ENCODE measurements at places on chromosomes 16 and 17.

DNA sequence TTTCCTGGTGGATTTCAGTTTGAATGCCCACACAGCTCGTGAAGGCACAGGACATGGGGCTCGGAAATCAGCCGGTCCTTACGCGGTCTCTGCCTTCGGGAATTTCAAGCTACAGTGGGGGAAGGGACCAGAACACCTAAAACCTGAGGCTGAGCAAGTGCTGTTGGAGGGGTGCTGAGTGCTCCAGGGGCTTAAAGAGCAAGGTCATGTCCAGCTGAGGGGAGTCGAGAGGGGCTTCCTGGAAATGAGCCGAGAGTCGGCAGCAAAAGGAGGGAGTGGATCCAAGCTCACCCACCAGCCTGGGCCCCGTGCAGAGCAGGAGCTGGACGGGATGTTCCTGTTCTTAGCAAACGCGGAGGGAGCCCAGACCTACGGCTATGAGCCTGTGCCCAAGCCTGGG, 73.2 kb upstream of the RPL38 start:
- ATAC-seq: no peak

- no peak for ATAC-seq
Measured at GRCh38 chr17:29090750-29091605, 48.0 kb downstream of the PIPOX start.

- ATAC-seq: no peak
Measured at GRCh38 chr17:59167571-59168001, 12.0 kb downstream of the PRR11 start.

- no peak for ATAC-seq
Measured at GRCh38 chr16:81266680-81267095, 28.2 kb downstream of the BCO1 start.

GRCh38 chr16:203246-203645, 23.0 kb downstream of the HBQ1 start:
- no peak for ATAC-seq

DNA sequence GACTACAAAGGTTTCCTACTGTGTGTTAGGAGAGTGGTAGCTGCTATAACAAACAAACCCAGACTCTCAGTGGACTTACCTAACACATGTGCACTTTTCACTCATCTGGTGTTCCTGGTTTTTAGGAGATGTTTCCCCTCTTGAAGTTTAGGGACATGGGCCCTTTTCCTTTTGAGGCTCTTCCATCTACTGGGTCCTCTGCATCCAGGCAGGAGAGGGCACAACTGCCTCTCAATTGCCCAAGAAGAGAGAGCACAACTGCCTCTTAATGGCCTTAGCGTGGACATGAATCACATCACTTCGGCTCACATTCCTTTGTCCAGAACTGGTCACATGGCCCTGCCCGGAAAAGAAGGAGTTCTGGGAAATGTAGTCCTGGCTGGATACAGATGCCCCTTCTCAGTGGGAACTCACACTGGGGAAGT, 9.8 kb upstream of the TNRC6C start:
- ATAC-seq: peak; percentile 72

GRCh38 chr16:68090533-68090932, 5.4 kb downstream of the NFATC3 start:
- no peak for ATAC-seq

DNA sequence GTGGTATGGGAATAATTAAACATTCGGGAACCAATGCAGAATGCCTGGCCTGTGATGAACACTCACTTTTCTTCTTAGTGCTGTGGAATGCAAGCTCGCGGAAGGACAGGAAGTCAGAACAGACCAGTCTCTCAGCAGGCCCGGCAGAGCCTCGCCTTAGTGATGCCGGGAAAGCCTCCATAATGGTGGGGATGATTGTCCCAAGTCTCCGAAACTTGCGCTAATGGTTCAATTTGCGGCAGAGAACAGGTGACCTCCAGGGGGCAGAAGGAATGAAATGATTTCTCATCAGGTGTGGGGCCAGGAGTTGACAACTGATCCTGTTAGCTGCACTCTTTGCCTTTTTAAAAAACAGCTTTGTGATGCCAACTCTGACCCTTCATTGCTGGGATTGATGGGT, 170.6 kb downstream of the GSG1L start:
- no peak for ATAC-seq

DNA sequence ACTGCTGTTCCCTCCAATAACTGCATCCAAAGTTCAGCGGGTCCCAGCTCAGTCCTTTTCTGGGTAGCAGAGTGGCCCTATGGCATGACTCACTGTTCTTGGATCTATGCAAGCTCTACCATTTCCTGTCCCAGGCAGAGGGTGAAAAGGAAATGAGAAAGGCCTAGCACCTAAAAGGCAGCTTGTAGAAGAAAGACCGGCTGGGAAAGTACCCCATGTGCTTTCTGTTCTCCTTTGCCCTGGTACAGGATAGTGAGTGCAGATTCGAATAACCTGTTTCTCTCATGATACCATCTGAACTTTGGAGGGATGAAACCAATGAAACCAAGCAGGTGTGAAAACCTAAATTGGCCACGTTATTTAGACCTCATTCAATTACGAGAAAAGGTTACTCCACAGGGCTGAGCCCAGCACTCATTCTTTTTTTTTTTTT, 12.7 kb upstream of the HASPIN start:
- no peak for ATAC-seq

- peak; percentile 86 for ATAC-seq
Measured at GRCh38 chr16:73020409-73020884, 27.5 kb downstream of the ZFHX3 start.

DNA sequence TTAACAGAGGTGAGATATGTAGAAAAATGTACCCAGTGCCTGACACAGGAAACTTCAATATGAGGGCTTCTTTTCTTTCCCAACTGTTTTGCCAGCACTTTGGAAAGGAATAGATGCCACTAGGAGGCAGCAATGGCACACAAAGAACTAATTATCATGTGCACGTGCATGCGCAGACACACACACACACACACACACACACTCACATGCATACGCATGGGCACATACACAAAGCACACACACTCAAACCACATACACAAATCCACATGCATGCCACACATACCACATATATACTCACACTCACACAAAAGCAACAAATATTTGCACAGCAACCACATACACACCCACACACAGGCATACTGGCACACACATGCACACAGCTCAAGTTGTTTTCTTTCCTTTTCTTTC, 8.8 kb upstream of the CEP112 start:
- ATAC-seq: no peak

- no peak for ATAC-seq
Measured at GRCh38 chr16:71537643-71538042, 11.4 kb downstream of the CHST4 start.

DNA sequence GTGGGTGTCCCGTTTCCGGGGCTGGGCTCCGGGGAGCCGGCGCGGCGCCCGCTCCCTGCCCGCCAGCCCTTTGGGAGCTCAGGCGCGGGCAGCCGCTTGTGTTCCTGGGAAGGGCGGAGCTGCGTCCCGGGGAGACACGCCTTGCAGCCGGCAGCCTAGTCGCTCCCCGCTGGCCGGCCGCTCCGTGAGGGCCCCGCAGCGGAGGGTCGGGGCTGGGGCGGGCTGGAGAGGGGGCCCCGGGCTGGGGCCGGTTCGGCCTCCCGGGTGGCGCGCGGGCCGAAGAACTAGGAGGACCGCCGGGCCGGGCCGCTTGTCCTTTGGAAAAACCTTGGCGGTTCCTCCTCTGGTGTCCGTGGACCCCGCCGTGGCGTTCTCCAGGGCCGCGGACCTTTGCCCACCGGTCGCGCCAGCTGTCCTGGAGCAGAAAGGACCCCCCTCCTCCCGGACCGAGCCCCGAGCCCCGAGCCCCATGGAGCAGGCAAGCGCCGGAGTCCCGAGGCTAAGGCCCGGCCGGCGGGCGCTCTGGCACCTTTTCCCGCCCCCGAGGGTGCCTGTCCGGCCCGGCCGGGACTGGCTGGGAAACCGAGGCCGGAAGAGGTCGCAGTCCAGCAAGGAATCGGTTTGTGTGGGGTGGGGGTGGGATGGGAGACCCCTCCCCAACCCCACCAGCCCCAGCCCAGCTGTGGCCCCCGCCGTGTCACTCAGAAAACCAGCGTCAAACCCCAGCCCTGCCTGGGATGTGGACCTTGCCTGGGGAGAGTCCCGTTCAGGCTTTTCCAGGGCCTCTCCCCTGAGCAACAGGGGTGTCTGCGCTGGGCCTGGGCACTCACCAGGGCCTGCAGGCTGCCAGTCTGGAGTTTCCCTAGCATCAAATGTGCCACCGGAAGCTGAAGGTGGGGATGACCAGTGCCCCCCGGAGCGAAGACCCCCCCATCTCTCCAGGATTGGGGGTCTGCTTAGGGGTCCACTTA, 6.8 kb upstream of the TBC1D3B start:
- ATAC-seq: peak; percentile 81

DNA sequence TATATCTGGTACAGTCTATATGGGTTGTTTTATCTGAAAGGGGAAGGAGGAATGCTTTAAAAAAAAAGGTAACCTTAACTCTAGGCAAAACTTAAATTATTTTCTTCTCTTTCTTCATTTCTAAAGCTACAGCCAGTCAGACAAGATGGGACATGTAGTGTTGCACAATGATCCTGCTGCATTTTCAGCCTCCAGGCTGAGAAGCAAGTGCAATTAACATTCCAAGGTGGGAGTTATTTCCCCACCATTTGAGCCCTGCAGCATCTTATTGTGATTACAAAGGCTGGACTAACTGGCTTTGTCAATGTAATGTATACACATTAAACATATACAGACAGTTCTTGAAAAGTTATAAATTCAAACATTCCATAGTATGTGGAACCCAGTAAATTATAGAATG, 22.6 kb upstream of the NF1 start:
- no peak for ATAC-seq

GRCh38 chr17:71825687-71826086, 295.1 kb upstream of the SOX9 start:
- no peak for ATAC-seq

GRCh38 chr16:4057439-4057877, 58.8 kb downstream of the ADCY9 start:
- no peak for ATAC-seq

DNA sequence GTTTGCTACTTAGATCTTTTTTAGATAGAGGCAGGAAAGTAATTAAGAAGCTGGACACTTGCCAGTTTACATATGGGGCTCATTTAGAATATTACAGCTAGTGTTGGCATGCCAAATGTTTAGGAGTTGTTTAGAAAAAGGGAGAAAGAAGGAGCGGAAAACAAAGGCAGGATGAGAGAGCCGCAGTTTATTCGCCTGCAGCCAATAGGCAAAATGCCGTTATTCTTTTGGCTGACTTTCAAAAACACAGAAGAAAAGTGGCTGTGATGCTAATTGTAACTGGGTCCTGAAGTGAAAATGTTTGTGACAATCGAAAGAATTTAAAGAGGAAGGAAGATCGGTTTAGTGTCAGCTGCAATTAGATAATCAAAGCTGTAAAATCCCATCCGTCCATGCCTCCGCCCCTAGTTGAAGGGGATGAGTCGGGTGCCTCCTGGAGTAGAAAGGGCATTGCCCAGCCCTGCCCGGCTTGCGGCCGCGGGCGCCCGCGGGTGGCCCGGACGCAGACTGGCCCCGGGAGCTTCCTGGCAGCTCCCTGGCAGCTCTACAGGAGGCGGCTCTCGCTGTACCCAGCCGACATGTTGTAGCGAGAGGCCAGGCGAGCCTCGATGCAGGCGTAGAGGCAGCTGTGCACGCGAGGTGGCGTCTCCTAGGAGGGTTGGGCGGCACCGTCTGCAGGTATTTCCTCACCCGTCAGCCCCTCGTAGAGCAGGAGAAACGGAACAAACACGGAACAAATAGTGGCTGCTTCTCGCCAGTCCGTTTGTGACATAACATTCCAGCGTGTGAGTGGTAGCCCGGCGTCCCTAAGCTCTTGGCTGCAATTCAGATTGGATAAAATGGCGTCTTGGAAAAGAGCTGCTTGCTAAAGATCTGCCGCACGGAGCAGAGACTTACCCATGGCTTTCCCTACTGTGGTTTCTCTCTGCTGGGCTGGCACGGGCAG, 82.2 kb downstream of the TNRC6C start:
- peak; percentile 84 for ATAC-seq

GRCh38 chr17:1043601-1044251, 46.8 kb downstream of the TIMM22 start:
- peak; percentile 43 for ATAC-seq

DNA sequence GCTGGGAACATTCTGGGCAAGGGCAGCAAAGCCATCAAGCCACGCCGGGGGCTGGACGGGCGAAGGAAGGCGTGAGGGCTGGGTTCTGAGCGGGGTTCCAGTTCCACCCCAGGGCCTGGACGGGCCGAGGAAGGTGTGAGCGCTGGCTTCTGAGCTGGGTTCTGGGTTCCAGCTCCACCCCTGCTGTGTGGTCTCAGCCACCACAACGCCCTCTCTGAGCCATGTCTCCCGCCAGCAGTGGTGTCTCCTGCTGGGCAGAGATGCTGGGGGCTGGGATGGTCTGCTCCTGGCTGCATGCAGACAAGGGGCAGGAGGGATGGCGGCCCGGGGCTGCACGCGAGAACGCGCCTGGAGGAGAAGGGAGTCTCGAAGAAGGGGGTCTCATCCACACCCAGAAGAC, 3.9 kb upstream of the CPNE7 start:
- ATAC-seq: no peak

- ATAC-seq: peak; percentile 90
Measured at GRCh38 chr17:298791-299450, 53.7 kb downstream of the RPH3AL start.

- no peak for ATAC-seq
Measured at GRCh38 chr16:76784530-76784929, 406.5 kb upstream of the MON1B start.

- ATAC-seq: no peak
Measured at GRCh38 chr17:27577121-27577761, 53.7 kb upstream of the LGALS9 start.

- no peak for ATAC-seq
Measured at GRCh38 chr17:79370126-79370525, 240.7 kb downstream of the RBFOX3 start.

DNA sequence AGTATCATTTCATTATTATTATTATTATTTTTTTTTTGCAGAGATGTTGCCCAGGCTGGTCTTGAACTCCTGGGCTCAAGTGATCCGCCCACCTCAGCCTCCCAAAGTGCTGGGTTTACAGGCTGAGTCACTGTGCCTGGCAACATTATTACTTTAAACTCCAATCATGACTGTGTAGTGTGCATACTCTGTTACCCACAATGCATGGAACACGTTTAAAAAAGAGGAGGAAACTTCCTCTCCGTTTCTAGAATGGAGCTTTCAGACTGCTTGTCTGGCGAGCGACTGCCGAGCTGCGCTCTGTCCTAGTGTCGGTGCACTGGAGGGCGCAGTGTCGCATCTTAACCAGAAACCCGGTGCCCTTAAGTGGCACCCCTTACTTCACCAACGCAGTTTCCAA, 22.1 kb upstream of the FASN start:
- no peak for ATAC-seq

DNA sequence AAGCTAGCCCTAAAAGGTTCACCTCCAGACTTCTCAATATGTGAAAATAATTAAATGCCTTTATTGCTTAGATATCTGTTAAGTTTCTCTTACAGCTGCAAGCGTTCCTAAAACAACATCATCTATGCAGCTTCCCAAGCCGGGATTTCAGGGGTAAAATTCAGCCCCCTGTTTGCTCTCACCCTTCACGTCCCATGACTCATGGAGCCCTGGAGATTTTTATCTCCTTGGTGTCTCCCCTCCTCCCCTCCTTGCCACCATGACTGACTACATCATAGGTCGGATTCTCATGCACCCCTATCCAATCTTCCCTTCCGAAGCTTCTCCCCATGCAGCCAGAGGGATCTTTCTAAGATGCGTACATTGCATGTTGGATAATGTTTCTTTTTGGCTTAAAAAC, 21.0 kb upstream of the CACNG4 start:
- ATAC-seq: no peak

GRCh38 chr16:29198231-29198630, 208.3 kb downstream of the NPIPB11 start:
- no peak for ATAC-seq

All from gastroesophageal sphincter (tissue), 4 donors.